SK-N-MC (cell line): ENCODE measurements at places on chromosomes 16 and 17.

GRCh38 chr17:79298799-79299198 is 224.2 kb downstream of the ENGASE start:
- DNase-seq = no peak

- no peak for DNase-seq
Measured at GRCh38 chr17:47730681-47731080, 2.4 kb upstream of the TBX21 start.

GRCh38 chr16:3101018-3101840 is 2.1 kb upstream of the ZSCAN10 start:
- no peak for DNase-seq

GRCh38 chr17:34377078-34377823 is 14.2 kb upstream of the CCL1 start:
- DNase-seq = no peak

DNA sequence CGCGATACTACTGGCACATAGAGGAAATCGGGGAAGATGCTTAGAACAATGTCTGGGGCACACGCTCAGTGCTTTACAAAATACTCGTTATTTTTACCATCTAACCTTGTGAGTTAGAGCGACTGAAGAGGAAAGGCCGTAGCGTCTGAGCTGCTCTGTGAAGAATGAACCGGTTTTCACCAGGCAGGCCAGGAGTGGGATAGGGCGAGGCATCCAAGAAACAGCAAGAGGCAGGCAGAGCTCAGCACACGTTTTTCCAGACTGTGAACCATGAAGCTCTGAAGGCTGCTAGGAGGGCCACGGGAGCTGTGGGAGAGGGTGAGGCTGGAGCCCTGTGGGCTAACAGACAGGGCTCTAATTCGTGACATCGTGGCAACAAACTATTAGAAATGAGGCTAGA is 95.5 kb downstream of the MRM3 start:
- no peak for DNase-seq

GRCh38 chr17:42702446-42702845 is 20.1 kb downstream of the CNTNAP1 start:
- no peak for DNase-seq

DNA sequence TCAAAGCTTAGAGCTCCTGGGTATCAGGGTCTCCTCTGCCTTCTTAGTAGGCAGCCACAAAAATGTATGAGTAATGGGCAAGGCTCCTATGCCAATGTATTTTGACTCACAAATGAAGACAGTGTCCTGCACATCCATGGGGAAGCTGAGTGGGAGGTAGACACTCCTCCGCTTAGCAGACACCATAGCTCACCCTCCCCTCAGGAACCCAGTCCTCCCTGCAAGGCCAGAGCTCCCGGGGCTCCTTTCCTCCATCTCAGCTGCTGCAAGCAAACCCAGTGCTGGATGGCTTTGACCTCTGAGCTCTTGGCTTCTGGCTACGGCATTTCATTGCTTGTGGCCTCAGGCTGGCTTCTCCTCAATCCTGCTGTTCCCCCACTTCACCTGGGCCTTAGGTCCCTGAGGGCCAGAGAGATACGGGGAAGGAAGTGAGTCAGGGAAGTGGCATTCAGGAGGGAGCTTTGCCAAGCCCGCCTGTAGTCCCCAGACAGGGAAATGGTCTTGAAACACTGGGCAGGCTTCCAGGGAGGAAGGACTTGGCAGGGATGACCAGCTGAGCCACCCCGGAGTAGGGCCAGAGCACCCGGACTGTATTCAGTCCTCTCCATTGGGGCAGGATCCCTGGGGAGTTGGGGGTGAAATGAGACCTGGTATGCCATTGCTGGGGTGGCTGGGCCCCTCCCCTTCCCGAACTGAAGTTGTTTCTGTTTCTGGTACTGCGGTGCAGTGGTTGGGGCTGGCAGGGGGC is 4.5 kb downstream of the ABCC3 start:
- DNase-seq = no peak

DNA sequence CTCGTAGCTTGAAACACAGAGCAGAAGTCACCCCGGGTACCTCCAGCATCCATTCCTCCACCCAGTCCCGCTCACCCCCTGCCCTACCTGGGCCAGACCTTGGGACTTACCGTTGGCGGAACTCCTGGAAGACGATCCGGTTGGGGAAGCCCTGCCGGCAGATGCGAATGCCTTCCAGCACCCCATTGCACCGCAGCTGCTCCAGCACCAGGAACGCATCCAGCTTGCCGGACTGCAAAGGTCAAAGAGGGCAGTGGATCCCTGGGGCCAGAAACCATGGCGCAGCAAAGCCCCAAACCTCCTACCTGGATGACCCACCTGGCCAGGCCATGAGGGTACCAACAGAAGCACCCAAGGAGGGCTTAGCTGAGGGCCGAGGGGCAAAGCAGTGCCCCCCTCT is 97.9 kb downstream of the NDE1 start:
- DNase-seq = no peak

DNA sequence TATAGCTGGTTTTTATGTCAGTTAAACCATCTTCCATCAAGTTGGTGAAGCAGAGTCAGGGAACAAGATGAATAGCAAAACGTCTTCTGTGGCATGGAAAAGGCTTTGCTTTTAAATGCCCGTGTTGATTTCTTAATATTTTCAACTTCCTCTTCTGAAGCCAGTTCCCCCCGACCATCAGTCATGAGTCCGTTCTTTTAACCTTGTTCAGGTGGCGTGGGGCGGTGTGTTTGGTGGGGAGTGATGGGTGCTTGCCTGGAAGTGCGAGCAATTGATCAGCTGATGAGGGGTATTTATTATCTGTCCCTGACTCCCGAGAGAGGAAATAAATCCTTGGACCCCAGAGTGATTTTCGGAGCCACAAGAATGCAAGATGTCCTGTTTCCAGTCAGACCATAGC is 147.1 kb downstream of the WWOX start:
- no peak for DNase-seq

- no peak for DNase-seq
Measured at GRCh38 chr16:86718118-86718517, 139.8 kb downstream of the FOXL1 start.
